ENCODE measurements at places on chromosomes 2 and 18. TPM values are rescaled to one million over a fixed set of nuclear protein-coding genes. Genes with fewer than 3 reads are reported as not detected.

DNA sequence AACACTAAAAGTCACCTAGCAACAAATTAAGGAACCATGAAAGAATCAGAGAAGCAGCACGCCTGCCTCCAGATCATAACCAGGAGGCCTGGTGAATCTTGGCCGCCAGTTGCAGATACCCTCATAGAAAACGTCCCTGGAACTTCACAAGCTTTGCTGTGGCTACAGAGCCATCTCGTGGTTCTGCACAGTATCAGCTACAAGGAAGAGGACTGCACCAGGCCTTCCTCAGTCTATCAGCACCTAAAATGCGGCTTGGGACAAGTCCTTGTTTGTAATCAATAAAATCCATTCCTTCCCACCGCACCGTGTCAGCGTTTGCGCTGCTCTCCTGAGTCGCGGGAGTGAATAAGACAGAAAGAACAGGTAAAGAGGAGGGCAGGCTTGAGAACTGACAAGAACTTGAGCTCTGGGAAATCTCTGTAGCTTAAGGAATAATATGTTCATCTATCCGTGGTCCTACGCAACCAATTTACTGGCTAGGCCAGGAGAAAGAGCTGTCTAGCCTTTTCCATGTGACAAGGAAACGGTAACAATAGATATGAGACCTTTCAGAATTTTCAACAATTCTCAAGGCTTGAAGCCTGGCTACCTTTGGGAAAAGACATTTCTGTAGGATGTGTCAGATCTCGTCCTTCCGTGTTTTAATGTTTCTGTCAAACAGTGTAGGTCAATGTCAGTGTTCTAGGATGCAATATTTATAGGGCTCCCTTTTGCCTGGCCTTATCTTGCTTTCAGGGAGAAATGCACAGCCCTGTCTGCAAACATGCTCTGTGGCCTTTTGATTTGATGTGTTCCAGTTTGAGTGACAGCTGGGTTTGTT, 128.5 kb upstream of the RAB12 start:
- no peak for DNase-seq

DNA sequence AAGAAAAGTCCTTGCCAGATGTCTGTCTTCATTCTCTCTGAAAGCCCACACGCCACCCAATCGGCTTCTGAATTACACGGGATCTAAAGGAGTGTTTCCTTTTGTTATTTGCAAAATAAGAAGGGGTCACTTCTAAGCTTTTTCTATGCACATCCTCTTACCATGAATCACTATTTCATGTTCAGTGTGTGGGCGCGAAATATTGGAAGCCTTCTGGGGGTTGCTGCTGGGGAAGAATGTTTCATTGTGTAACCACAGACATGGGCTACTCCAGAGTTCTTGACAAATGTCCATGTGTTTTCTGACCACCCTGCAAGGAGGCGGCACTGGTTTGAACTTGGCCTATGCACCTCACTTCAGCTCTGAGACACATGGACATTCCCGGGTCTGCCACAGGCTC, 133.6 kb upstream of the APCDD1 start:
- DNase-seq: no peak

Gene C2orf72
- 0.05 TPM for total RNA-seq

Gene MTCL1
- total RNA-seq: 11.0 TPM

Gene ARHGEF4
- total RNA-seq: 2.9 TPM

Gene TPO
- 0.05 TPM for total RNA-seq

Measured in thymus (tissue), 14 donors.